ENCODE measurements at places on chromosomes 12 and 14. TPM values are rescaled to one million over a fixed set of nuclear protein-coding genes. Genes with fewer than 3 reads are reported as not detected.

- peaks cover 7% of the 10 kb centered on the region for H3K4me1 ChIP-seq
- H3K27ac ChIP-seq = no peak overlapping the region
These were observed 57.1 kb downstream of the GALC start for GRCh38 chr14:87935886-87936285.

DNA sequence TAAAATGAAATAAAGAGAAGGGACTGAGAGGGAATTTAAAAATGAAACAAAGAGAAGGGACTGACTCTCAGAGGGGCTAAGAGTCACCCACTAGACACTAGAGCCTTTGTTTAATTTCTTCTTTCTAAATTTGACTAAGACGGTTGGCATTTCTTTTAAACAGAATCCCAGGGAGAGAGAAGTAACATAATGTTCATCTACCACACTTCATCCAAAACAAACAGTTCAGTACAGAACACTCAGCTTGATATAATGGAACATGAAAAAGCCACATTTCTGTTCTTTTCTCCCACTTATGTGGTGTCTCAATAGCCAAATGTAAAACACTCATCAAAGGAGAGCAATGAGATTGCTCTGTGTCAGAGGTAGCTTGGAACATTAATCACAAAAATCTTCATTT lies 10.1 kb upstream of the NT5DC3 start:
- no peak for DNase-seq
- H3K4me3 ChIP-seq = no peak overlapping the region

GRCh38 chr14:22515929-22516328 lies 73.1 kb downstream of the DAD1 start:
- H3K27me3 ChIP-seq = no peaks in the 10 kb centered on the region
- no peak overlapping the region for H3K27ac ChIP-seq
- no peak overlapping the region for H3K4me3 ChIP-seq
- H3K4me1 ChIP-seq = peaks cover 10% of the 10 kb centered on the region
- H3K36me3 ChIP-seq = no peaks in the 10 kb centered on the region

DNA sequence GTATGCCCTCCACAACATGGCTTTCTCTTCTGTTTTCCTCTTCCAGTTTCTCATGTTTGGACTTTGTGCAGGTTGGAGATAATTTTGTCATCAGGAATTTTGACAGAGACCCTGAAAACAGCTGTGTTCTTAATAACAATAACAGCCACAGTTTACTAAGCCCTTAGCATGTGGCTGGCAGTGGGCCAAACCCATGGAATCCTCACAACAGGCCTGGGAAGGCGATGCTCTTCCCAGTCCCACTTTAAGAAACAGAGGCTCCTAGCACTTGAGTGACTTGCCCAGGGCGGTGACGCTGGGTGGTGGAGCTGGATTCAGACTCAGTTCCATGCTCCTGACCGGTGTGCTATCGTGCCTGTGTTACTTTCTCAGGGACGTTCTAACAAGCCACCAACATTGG lies 20.1 kb upstream of the PLEKHG3 start:
- DNase-seq = peak; percentile 44
- peaks cover 37% of the 10 kb centered on the region for H3K4me1 ChIP-seq
- no peaks in the 10 kb centered on the region for H3K27me3 ChIP-seq
- H3K36me3 ChIP-seq = no peaks in the 10 kb centered on the region

GRCh38 chr14:100902295-100903133 lies 1.0 kb downstream of the RTL1 start:
- H3K36me3 ChIP-seq = no peaks in the 10 kb centered on the region
- H3K4me1 ChIP-seq = peaks cover 20% of the 10 kb centered on the region
- no peak overlapping the region for H3K27ac ChIP-seq
- H3K4me3 ChIP-seq = no peak overlapping the region
- no peaks in the 10 kb centered on the region for H3K27me3 ChIP-seq
- no peak for DNase-seq

Gene LHX5
- not detected for total RNA-seq

Gene OAS2
- 2.3 TPM for total RNA-seq

Gene TEX22
- not detected for total RNA-seq

Gene CFAP251
- 7.0 TPM for total RNA-seq

DNA sequence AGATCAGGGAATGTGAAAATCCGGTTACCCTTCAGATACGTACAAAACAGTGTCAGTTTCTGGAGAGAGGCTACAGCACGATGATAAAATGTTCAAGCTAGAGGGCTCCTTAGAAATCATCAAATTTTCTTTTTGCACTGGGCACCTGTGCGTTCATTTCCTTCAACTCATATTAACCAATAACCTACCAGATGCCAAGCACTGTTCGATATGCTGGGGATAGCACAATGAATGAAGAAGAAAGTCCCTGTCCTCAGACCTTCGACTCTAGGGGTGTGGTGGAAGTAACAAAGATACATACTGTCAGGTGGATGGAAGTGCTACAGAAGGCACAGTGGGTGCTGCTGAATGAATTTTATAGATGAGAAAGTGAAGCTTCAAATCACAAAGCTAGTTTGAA lies 172.3 kb downstream of the FOXN3 start:
- H3K4me3 ChIP-seq = no peak overlapping the region
- H3K4me1 ChIP-seq = no peaks in the 10 kb centered on the region
- no peak for DNase-seq
- no peak overlapping the region for H3K27ac ChIP-seq

DNA sequence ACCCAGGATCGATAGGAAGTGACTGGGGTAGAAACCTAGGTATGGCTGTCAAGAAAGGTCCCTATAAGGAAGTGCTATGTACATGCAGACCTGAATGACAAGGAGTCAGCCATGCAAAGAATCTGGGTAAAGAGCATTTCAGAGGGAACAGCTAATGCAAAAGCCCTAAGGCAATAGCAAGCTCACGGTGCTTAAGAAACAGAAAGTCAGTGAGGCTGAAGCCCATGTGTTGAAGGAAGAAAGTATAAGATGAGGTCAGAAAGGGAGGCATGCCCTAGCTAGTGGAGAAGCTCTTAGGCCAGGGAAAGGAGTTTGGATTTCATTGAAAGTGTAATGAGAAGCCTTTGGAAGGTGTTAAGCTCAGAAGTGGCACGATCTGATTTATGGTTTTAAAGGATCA lies 6.0 kb upstream of the ADCY6 start:
- DNase-seq = no peak
- no peaks in the 10 kb centered on the region for H3K27me3 ChIP-seq
- no peak overlapping the region for H3K27ac ChIP-seq
- no peak overlapping the region for H3K4me3 ChIP-seq

- H3K27me3 ChIP-seq = no peaks in the 10 kb centered on the region
- H3K27ac ChIP-seq = no peak overlapping the region
- DNase-seq = no peak
- H3K36me3 ChIP-seq = no peaks in the 10 kb centered on the region
- no peaks in the 10 kb centered on the region for H3K4me1 ChIP-seq
These were observed 43.7 kb downstream of the GPR137C start for GRCh38 chr14:52596320-52596719.

Gene BTG1
- 48.5 TPM for total RNA-seq

Gene RHEBL1
- total RNA-seq = not detected

Gene TMTC3
- total RNA-seq = 3.3 TPM

DNA sequence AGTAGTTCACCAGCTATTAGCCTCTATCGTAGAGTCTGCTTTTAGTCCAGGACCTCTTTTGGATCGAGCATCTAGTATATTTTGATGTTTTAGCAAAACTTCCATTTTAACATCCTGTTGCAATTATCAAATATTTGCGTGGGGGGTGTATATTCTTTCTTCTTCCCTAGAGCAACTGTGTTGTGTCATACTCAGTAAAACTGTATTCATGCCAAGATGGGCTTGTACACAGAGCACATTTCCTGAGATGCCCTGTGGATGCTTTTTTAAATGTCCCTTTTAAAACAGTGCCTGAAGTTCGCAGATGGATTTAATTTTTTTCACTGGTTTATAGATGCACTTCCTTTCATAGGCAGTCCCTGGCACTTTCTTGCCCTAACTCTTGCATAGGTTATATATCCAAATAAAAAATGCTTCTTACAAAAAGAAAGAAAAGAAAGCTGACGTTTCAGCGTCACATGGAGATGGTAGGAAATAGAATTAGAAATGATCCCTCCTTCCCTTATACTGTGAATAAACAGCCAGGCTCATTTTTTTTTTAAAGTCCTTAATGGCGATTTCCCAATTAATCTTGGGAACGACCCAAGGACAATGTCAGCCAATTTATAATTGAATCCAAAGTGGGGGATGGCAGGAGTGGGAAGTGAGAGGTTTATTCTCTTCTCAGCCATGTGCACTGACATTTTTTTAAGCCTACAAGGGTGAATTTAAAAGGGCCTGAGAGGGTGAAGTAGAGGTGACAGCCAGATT lies 247.0 kb downstream of the SLC41A2 start:
- peaks cover 4% of the 10 kb centered on the region for H3K4me1 ChIP-seq
- H3K27me3 ChIP-seq = no peaks in the 10 kb centered on the region
- no peak overlapping the region for H3K4me3 ChIP-seq
- H3K36me3 ChIP-seq = no peaks in the 10 kb centered on the region
- no peak overlapping the region for H3K27ac ChIP-seq

Gene TDRD9
- 2.0 TPM for total RNA-seq

Gene FERMT2
- 42.2 TPM for total RNA-seq

Gene POTEM
- total RNA-seq = not detected

DNA sequence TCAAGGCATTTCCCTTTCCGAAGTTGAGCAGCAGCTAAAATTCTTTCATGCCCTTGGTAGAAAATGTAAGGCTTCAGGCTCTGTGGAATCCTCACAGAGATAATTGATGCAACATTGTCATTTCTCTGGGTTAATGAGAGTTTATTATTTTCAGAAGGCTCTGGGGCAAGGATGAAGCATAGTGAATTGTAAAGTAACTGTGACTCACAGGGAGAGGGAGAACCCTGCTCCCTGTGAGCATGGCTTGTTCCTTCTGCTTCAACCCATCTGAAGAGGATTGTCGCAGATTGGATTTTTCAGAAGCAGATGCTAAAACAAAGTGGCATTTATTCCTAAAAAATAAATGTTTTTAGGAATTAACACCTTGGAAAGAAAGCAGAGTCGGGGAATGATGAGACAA lies 41.2 kb downstream of the APOBEC1 start:
- no peak overlapping the region for H3K27ac ChIP-seq
- DNase-seq = no peak
- no peaks in the 10 kb centered on the region for H3K36me3 ChIP-seq
- H3K4me1 ChIP-seq = no peaks in the 10 kb centered on the region

Gene ANG
- 28.0 TPM for total RNA-seq

- no peak overlapping the region for H3K4me3 ChIP-seq
- no peaks in the 10 kb centered on the region for H3K27me3 ChIP-seq
- no peaks in the 10 kb centered on the region for H3K4me1 ChIP-seq
- H3K27ac ChIP-seq = no peak overlapping the region
- DNase-seq = no peak
- H3K36me3 ChIP-seq = no peaks in the 10 kb centered on the region
These were observed 233.5 kb upstream of the TMEM132C start for GRCh38 chr12:128033473-128033872.

DNA sequence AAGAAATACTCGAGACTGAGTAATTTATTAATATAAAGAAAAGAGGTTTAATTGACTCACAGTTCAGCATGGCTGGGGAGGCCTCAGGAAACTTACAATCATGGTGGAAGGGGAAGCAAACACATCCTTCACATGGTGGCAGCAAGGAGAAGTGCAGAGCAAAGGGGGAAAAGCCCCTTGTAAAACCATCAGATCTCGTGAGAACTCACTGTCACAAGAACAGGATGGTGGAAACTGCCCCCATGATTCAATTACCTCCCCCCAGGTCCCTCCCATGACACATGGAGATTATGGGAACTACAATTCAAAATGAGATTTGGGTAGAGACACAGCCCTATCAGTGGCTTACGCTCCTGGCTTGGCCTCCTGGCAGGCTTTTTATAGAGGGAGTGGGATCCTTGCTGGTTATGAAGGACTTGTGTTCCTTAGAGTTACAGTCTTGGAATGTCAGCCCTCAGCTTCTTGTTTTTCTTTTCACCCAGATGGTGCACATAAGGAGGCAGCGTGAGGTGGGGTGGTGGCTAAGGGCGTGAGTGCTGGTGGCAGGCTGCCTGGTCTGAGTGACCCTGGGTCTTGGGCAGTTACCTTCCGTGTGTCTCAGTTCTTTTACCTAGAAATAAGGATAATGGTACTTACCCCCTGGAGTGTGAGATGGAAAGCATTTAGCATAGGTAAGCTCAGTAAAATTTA lies 25.7 kb downstream of the TRAF3 start:
- no peaks in the 10 kb centered on the region for H3K27me3 ChIP-seq
- no peak for DNase-seq
- no peaks in the 10 kb centered on the region for H3K36me3 ChIP-seq
- no peak overlapping the region for H3K27ac ChIP-seq
- H3K4me3 ChIP-seq = no peak overlapping the region

DNA sequence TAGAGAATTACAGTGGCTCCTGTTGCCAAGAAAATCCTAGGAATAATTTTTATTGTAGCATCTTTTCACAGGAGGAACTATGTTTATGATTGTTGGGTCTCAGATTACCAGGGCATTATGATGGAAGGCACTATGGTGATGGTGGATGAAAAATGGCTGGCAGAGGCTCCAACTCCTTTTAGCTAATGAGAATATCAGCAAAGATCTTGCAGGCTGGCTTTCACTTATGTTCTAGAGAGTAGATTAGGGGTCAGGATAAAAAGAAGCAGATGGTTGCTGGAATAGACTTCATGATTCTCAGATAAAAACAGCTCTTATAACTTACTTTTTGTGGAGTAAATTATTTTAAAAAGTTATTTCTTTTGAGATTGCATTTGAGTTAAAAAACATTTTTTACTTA lies 501.9 kb downstream of the TRHDE start:
- no peaks in the 10 kb centered on the region for H3K27me3 ChIP-seq
- no peak overlapping the region for H3K4me3 ChIP-seq
- no peak overlapping the region for H3K27ac ChIP-seq
- no peak for DNase-seq
- no peaks in the 10 kb centered on the region for H3K4me1 ChIP-seq

Gene SLC39A5
- 306 TPM for total RNA-seq

Gene TMEM119
- 6.5 TPM for total RNA-seq

Gene PRPH
- total RNA-seq = not detected

Gene CGRRF1
- total RNA-seq = 6.3 TPM

DNA sequence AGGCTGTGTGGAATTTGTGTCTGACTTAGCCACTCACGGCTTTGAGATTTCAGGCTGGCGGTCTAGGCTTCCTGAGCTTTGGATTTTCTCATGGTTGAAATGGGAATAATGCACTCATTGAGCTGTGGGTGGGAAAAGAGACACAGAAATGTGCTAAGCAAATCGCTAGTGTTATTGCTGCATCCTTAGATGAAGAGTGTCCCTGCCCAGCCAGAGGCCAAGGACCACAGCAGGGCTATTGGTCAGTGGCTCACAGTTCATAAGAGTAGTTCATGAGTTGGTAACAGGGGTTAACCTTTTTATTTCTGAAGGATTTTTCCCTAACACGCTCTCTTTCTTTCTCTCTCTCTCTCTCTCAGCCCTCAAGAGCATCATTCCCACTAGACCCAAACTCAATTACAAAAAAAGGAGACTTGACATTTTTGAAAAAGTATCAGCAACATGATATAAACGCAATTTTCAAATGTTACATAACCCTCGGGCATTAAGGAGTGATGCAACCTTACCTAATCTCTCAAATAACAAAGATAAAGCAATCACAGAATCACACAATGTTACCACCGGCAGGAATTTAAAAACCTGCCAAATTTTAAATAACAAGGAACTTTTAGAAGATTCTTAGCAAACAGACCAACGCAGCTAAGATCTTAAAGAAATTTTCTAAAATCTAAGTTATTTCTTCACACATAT lies 36.7 kb upstream of the RMST start:
- H3K36me3 ChIP-seq = no peaks in the 10 kb centered on the region
- no peaks in the 10 kb centered on the region for H3K4me1 ChIP-seq
- H3K4me3 ChIP-seq = no peak overlapping the region
- no peak overlapping the region for H3K27ac ChIP-seq
- no peaks in the 10 kb centered on the region for H3K27me3 ChIP-seq

GRCh38 chr12:130405332-130405731 lies 67.6 kb downstream of the PIWIL1 start:
- no peak overlapping the region for H3K4me3 ChIP-seq
- H3K4me1 ChIP-seq = no peaks in the 10 kb centered on the region
- no peak overlapping the region for H3K27ac ChIP-seq
- no peaks in the 10 kb centered on the region for H3K27me3 ChIP-seq
- no peaks in the 10 kb centered on the region for H3K36me3 ChIP-seq
